ENCODE measurements at places on chromosomes 11 and 22.

- H3K4me1 ChIP-seq: no peaks in the 10 kb centered on the region
- H3K36me3 ChIP-seq: no peaks in the 10 kb centered on the region
- peaks cover 23% of the 10 kb centered on the region for H3K27me3 ChIP-seq
- no peak overlapping the region for H3K27ac ChIP-seq
These were observed 150.9 kb upstream of the TTC12 start for GRCh38 chr11:113163291-113164030.

DNA sequence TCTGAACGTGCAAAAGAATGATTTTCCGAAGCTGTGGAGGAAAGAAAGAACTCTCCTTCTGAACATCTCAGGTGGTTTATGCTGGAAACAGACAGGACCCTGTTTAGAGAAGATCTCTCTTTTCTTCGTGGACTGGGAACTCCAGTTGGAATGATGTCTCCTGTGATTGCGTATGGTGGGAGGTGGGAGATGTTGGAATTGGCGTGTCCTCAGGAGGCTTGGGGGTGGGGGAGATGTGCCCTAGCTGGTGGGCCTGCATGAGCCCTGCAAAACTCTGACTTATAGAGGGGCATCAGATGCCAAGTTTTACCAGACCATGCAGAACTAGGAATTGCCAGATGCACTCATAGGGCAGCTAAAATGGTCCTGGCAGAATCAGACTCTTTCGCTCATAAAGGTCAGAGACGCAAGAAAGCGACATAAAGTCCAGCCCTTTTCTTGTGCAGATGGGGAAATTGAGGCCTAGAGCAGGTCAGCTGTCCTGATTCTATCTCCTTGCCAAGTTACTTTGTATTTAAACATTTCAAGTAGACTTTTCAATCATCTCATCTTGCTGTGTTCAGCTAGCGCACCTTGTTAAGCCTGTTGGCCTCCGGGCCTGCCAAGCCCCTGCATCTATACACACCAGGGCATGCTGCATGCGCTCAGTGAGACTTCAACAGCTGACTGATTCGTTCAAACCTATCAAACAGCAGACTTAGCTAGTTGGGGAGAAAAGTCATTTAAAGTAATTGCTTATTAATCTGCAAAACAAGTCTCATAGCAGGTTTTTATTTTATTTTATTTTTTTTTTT, 34.2 kb upstream of the EHF start:
- H3K27me3 ChIP-seq: peaks cover 27% of the 10 kb centered on the region
- DNase-seq: no peak
- H3K36me3 ChIP-seq: no peaks in the 10 kb centered on the region

GRCh38 chr11:132427611-132428010, 1057.2 kb downstream of the NTM start:
- H3K36me3 ChIP-seq: no peaks in the 10 kb centered on the region
- H3K4me3 ChIP-seq: no peak overlapping the region
- H3K4me1 ChIP-seq: no peaks in the 10 kb centered on the region
- DNase-seq: no peak
- peaks cover 17% of the 10 kb centered on the region for H3K27me3 ChIP-seq

DNA sequence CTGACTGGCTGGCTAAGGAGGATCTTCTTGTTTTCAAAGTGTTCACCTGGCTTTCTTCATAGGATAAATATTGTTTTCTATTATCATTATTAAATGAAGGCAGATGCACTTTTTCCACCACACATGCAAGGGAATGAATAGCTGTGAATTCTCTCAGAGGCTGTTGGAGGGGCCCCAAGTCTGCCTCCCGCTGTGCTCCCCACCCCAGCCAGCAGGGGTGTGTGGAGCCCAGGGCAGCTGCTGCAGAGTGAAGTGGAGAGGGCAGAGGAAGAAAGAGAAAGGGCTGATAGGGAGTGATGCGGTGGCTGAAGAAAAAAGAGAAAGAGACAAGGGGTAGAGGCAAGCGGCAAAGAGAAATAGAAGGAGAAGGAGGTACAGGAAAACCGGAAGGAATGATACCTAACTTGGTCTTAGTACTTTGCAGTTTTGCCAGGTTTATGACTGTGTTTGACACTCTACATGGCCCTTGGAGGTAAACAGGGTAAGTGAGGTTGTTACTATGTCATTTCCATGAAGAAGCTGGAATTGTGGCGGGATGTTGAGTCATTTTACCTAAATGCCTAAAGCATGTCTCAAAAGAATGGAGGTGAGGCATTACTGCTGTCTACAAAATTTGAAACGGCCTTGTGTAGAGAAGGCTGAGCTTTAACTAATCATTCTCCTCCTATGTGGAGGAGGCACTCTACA, 145.7 kb upstream of the B3GAT1 start:
- no peaks in the 10 kb centered on the region for H3K36me3 ChIP-seq
- no peak for DNase-seq
- no peak overlapping the region for H3K27ac ChIP-seq
- H3K27me3 ChIP-seq: peaks cover 51% of the 10 kb centered on the region
- H3K4me3 ChIP-seq: no peak overlapping the region
- no peaks in the 10 kb centered on the region for H3K4me1 ChIP-seq

DNA sequence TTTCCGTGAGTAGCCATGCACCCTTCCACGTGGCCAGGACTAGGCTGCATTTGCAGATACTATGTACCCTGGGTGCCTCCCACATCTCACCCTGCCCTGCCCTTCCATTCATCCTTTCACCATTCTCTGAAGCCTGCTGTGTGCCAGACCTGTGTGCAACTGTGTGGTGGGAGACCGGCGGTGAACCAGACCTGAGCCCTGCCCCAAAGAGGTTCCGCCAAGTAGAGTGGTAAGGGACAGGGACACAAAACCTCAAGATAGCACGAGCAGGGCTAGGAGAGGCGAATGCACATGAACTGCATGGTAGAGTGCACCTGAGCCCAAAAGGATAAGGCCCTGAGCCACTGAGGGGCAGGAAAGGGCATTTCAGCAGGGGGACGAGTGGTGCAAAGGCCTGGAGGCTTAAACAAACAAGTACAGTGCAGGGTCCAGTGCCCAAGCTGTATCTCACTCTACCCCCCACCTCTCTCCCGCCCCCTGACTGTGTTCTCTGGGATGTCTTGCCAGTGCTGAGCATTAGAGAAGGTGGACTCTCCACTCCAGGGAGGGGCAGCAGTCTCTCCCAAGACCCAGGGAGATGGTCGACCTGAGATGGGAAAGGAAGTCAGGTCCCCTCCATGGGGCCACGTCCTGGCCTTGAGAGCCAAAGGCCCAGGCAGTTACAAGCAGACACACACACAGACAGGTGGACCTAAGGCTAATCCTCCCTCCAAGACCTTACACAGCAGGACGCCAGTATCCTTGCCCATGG, 14.1 kb upstream of the ARAP1 start:
- no peak overlapping the region for H3K27ac ChIP-seq
- peaks cover 4% of the 10 kb centered on the region for H3K36me3 ChIP-seq
- no peaks in the 10 kb centered on the region for H3K27me3 ChIP-seq
- H3K4me3 ChIP-seq: no peak overlapping the region
- no peak for DNase-seq
- peaks cover 16% of the 10 kb centered on the region for H3K4me1 ChIP-seq

GRCh38 chr22:45430871-45431270, 17.4 kb downstream of the RIBC2 start:
- H3K27ac ChIP-seq: no peak overlapping the region
- no peak for DNase-seq
- H3K36me3 ChIP-seq: no peaks in the 10 kb centered on the region
- H3K4me1 ChIP-seq: peaks cover 6% of the 10 kb centered on the region
- peaks cover 34% of the 10 kb centered on the region for H3K27me3 ChIP-seq

- peaks cover 40% of the 10 kb centered on the region for H3K27me3 ChIP-seq
- no peak overlapping the region for H3K27ac ChIP-seq
- H3K36me3 ChIP-seq: no peaks in the 10 kb centered on the region
- DNase-seq: no peak
These were observed 243.7 kb upstream of the TBCEL start for GRCh38 chr11:120780239-120780638.

DNA sequence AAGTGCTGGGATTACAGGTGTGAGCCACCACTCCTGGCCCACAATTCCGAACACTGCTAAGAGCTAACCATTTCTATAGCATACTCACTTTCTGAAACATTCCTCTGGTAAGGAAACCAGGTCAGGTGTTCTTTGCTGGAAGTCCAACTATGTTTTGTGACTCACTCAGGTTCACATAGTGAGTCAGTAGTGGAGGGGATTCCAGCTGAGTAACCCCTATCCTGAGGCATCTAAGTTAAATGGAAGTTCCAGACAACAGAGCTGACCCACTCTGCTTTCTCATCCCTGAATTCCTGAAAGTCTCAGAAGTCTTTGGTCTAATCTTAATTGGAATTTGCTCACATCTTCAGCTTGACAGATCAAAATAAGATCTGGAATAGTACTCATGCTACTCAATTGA, 3.0 kb upstream of the CHRNA10 start:
- H3K4me3 ChIP-seq: no peak overlapping the region
- H3K4me1 ChIP-seq: no peaks in the 10 kb centered on the region
- H3K27ac ChIP-seq: peak overlapping the region; percentile 74
- H3K27me3 ChIP-seq: no peaks in the 10 kb centered on the region
- H3K36me3 ChIP-seq: peaks cover 66% of the 10 kb centered on the region

DNA sequence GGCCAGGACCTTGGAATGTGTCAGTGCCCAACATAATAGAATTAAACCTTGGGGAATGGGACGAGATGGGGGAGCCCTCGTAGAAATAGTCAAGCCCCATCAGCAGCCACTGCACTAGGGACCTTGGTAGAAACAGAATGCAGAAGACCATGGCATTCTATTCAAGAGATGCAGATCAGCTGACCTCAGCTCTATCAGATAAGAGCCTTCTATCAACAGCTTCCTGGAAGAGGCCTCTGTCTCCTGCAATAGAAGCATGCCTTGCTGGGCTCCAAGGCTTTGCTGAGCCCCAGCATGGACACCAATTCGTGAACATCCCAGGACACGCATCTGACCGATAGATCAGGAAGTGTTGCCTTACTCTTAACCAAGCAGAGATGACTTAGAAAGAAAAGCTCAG, 27.5 kb upstream of the FLI1 start:
- no peak for DNase-seq
- no peak overlapping the region for H3K27ac ChIP-seq
- no peaks in the 10 kb centered on the region for H3K36me3 ChIP-seq

DNA sequence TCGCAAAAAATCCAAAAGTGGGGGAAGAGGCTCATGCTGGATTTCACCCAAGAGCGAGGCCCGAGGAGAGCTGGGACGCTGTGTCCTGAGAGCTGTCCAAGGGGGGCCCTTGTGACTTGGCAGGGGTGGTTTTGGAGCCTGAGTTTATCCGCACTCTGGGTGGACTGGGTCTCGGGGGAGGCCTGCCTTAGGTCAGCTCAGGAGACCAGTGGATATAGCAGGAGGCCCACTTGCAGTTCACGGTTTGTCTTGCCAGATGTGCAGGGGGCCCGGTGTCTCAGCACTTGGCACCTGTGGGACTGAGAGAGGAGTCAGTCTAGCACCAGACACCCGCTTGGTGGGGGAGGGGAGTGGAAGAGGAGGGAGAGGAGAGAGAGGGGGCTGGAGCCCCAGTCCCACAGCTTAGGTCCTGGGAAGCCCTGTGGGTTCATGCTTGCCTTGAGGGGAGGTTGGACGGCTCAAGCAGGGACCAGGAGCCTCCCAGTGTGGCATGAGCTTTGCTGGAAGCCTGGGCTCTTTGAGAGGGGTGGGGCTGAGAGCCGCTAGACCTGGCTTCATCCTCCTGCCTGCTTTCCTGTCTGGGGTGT, 33.4 kb downstream of the PARVB start:
- no peaks in the 10 kb centered on the region for H3K4me1 ChIP-seq
- H3K36me3 ChIP-seq: no peaks in the 10 kb centered on the region
- no peak overlapping the region for H3K4me3 ChIP-seq

DNA sequence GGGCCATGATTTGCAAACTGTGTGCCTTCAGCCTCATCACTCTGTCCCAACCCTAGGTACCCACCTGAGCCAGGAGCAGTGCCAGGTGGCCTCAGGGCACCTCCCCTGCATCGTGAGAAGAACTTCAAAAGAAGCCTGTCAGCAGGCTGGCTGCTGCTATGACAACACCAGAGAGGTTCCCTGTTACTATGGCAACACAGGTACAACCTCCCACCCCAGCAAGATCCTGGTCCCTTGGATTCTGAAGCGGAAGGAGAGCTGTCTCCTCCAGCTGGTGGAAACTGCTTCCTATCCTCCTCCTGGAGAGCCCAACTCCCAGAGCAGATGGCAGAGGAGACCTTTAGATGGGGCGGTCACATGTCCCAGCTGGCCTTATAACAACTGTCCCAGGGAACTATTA, 2.9 kb downstream of the ZP1 start:
- no peak overlapping the region for H3K27ac ChIP-seq
- H3K4me3 ChIP-seq: no peak overlapping the region
- DNase-seq: no peak
- H3K4me1 ChIP-seq: peaks cover 17% of the 10 kb centered on the region
- peaks cover 6% of the 10 kb centered on the region for H3K27me3 ChIP-seq

- no peak overlapping the region for H3K27ac ChIP-seq
- no peaks in the 10 kb centered on the region for H3K4me1 ChIP-seq
- peaks cover 22% of the 10 kb centered on the region for H3K27me3 ChIP-seq
- DNase-seq: no peak
These were observed 289.0 kb upstream of the PITPNB start for GRCh38 chr22:28208036-28208435.

GRCh38 chr11:123718469-123718868, 23.0 kb downstream of the ZNF202 start:
- H3K4me1 ChIP-seq: no peaks in the 10 kb centered on the region
- no peak overlapping the region for H3K4me3 ChIP-seq
- no peak overlapping the region for H3K27ac ChIP-seq
- no peak for DNase-seq

DNA sequence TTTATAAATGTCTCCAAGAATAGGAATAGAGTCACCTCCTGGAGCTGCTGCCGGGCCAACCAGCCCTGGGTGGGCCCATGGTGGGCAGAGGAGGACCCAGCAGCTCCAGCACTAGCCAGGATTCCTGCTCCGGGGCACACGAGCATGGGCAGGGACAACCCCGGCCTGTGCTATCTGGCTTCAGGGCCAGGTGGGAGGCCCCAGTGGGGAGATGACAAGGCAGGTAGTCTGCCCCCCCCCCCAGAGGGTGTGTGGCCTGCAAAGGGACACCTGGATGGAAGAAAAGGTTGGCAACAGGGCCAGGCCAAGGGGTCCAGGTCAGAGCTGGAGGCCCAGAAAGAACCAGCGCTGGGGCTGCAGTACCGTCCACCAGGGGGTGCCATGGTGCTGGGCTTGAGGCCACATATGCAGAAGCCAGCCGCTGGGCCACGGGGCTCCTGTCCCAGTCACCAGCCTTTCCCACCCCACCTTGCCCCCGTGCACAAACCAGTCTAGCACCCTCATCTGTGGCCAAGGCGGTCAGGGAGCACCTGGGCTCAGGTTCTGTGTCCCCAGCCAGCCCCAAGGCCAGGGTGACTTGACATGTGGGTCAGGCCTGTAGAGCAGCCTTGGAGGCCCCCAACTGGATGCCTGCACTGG, 3.4 kb downstream of the TSPAN32 start:
- H3K36me3 ChIP-seq: peaks cover 22% of the 10 kb centered on the region
- H3K27ac ChIP-seq: peak overlapping the region; percentile 90
- peak overlapping the region; percentile 88 for H3K4me3 ChIP-seq
- DNase-seq: peak; percentile 86
- peaks cover 43% of the 10 kb centered on the region for H3K4me1 ChIP-seq
